Endothelial cell (in vitro differentiated cells): ENCODE measurements at places on chromosomes 7 and 10. TPM values are rescaled to one million over a fixed set of nuclear protein-coding genes. Genes with fewer than 3 reads are reported as not detected.

The MBLAC1 gene
- 1.6 TPM for total RNA-seq

The CTNNA3 gene
- total RNA-seq = 2.3 TPM

The TDRD1 gene
- total RNA-seq = 0.18 TPM

The TRPV6 gene
- not detected for total RNA-seq

The OR6V1 gene
- total RNA-seq = not detected

The INHBA gene
- total RNA-seq = 0.08 TPM

The COL26A1 gene
- total RNA-seq = 6.1 TPM

The ZNF425 gene
- total RNA-seq = 6.2 TPM

The CPN1 gene
- not detected for total RNA-seq

The NACAD gene
- 3.5 TPM for total RNA-seq

The ABCB4 gene
- total RNA-seq = 3.0 TPM

The CAV1 gene
- 48.2 TPM for total RNA-seq

- no peak for DNase-seq
Observed at GRCh38 chr10:105596749-105597148, 955.7 kb downstream of the SORCS3 start.

DNA sequence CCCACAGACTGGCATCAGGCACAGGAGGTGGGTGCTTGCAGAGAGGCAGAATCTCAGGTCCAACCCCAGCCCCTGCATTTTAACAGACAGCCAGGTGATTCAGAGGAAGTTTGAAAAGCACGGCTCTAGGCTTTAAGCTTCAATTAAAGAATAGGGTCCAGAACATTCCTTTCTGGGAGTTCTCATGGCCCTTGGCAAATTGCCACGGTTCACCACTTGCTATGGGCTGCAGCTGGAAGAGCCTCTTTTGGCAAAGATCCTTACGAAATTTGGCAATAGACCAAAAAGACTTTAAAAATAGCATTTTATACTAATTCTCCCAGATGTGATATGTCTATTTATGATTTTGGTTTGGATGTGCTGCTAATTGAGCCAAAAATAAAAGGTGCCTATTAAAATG, 148.1 kb downstream of the ITGA8 start:
- DNase-seq = no peak

- no peak for DNase-seq
Observed at GRCh38 chr7:94050046-94050445, 45.9 kb upstream of the BET1 start.

DNA sequence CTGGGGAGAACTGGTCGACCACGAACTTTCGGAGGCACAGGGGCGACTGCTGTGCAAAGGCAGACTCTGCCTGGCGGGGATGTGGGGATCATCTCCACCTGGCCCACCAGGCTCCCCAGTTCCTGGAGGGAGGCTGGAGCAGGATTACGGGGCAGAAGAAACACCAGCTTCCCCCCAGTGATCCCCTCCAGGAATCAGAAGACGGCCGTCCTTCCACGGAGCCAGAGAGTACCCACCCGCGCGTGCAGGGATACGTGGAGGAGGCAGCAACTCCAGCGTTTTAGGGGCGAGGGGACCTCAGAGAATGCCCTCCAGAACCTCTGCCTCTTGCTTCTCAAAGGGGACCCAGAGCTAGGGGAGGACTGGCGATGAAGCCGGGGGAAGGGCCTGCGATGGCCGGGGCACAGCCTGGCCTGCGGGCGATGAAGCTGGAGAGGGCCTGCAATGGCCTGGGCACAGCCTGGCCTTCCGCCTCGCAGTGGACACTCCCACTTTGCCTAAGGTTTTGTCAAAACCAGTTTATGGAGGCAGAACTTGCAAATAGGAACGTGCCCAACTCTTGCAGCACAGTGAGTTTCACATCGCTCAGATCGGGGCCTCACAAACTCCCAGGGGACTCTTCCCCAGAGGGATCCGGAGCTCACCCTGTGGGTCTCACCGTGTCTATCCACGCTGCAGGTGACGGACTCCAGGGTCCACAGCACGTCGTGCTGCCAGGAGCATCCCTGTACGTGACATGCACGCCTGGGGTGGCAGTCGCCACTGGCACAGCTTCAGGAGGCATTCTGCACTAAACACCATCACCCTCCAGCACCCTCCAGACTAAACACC, 77.9 kb upstream of the PDGFA start:
- DNase-seq = no peak

- no peak for DNase-seq
Observed at GRCh38 chr10:101597091-101597900, 9.2 kb downstream of the DPCD start.

- no peak for DNase-seq
Observed at GRCh38 chr10:47034441-47035051, 123.3 kb downstream of the PTPN20 start.

DNA sequence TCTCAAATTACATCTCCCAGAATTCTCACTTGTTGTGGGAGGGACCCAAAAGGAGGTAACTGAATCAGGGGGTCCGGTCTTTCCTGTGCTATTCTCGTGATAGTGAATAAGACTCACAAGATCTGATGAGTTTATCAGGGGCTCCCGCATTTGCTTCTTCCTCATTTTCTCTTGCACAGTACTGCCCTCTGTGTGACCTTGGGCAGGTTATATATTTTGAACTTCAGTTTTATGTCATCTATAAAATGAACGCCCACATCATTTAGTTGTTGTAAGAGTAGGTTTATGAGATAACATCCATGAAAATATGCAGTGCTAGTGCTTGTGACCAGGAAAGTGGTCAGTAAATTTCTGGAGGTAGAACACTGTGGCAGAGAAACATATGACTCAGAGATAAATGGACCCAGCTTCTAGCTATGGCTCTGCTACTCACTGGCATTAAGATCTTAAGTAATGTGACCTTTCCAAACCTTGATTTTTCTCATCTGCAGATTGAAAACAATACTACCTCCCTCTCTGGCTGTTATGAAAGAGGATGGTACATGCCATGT, 44.3 kb downstream of the SCRN1 start:
- DNase-seq = no peak

DNA sequence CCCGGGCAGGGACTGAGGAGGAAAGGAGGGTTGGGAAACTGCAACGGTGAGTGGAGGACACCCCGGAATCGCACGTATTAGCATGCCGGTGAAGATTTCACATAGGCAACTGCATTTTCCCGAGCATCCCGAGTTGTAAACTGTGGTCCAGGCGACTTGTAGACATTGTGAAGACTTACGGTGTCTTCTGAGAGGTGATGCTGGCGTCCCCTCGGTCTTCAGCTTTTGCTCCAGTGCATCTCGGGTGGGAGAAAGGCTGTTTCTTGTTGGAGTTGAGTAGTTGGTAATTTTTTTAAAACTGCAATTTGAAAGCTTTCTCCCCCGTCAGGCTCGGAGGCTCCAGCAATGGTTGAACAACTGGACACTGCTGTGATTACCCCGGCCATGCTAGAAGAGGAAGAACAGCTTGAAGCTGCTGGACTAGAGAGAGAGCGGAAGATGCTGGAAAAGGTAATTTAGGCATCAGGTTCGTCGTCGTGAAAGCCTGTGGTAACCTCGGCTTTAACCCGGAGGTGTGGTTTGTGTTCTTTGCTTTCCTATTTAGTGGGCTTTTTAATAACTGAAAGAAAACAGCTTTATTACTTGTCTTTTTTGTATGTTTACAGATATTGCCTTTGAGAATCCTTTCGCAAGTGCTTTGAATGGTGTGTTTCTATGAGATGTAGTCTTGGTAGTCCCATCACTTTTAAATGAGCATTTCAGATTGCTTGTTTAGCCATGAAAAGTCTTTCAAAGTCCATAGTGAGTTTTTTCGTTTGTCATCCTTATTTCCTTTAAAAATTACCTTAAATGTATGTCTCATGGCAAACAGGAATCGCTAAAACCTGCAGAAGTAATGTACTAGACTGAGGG, 687 bp downstream of the HELLS start:
- peak; percentile 22 for DNase-seq

GRCh38 chr10:32163071-32163761, 107.0 kb upstream of the KIF5B start:
- DNase-seq = no peak

- no peak for DNase-seq
Observed at GRCh38 chr7:39651265-39651664, 27.9 kb downstream of the RALA start.

GRCh38 chr7:74526780-74527179, 73.1 kb downstream of the GTF2IRD1 start:
- DNase-seq = no peak

DNA sequence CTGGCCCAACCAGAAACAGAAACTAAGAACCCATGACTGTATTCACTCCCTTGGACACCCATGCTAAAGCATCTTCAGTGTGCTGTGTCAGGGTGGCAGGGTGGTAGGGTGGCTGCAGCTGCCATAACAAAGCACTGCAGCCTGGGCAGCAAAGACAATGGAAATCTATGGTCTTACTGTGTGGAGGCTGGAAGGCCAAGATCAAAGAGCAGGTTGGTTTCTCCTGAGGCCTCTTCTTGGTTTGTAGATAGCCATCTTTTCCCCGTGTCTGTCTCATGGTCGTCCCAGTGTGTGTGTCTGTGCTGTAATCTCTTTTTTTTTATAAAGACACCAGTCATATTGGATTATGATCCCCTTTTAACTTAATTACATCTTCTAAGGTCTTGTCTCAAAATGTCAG, 15.2 kb upstream of the ZNF25 start:
- DNase-seq = no peak

DNA sequence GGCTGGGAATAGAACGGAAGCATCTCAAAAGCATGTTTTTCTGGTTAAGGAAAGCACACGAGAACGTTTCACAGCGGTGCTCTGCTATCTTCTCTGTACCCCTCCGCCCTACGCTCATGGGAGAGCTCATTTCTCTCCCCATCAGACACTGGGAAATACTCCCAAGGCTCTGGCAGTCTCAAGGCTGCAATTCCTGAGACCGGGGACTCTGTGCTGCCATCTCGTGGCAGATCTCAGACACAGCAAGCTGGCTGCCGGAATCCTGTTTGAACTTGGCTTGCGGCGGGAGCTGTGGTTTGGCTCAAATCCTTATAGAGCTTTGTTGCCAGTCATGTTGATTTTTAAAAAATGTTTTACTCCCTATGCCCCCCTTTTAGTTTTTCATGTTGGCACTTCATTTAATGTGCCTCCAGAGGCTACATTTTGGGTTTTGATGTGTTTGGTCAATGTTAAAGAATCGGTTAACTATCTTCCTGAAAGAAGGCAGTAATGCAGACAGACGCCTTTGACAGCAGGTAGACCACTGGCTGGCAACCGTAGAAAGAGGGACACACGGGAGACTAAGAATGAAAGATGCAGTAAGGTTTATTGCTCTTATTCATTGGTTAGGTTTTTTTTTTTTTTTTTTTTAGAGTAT, 27.6 kb downstream of the BMPER start:
- DNase-seq = peak; percentile 84

GRCh38 chr7:71716690-71717089, 584.7 kb downstream of the GALNT17 start:
- DNase-seq = no peak

GRCh38 chr7:1029637-1030443, 14.5 kb upstream of the GPR146 start:
- DNase-seq = no peak
